ENCODE measurements at places on chromosomes 2 and 18. TPM values are rescaled to one million over a fixed set of nuclear protein-coding genes. Genes with fewer than 3 reads are reported as not detected.

GRCh38 chr2:101893681-101894381 is 97.9 kb upstream of the IL1R2 start:
- DNase-seq = no peak
- no peaks in the 10 kb centered on the region for H3K4me1 ChIP-seq
- H3K27ac ChIP-seq = no peak overlapping the region
- peaks cover 39% of the 10 kb centered on the region for H3K36me3 ChIP-seq

MAP4K3 gene
- total RNA-seq = 38.5 TPM

CCDC141 gene
- 2.0 TPM for total RNA-seq

ALPI gene
- not detected for total RNA-seq

DNA sequence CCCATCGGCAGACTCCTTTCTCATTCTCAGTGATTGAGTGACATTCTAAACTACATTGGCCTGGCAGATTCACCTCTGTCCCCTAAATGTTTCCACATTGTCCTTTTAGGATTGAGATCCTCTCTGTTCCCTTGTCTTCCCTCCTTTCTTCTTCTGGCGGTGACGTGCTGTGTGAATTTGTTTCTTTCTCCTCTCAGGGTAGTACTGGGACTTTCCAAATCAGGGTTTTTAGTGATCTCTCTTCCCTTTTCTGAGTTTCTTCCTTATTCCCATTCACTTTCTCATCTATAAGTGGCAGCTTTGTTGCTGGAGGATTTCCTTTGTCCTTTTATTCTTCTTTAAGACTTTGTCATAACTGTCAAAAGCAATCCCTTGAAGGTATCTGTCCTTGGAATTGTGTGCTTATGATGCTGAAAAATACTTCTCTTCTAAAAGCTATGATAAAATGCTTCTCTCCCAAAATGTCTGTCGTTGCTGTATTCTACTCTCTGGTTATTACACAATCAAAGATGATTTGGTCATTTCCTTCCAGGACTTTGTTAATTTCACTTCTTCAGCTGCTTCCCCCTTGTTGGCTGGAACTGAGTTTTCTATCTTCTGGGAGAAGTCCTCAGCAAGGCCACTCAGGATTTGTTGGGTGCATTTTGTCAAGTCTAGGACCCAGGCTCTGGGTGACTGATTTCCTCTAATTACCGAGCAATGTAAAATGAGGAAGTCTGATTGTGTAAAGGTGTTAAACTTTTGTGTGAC is 4.9 kb upstream of the IL1B start:
- H3K4me1 ChIP-seq = no peaks in the 10 kb centered on the region
- H3K27ac ChIP-seq = no peak overlapping the region
- no peaks in the 10 kb centered on the region for H3K36me3 ChIP-seq
- H3K4me3 ChIP-seq = no peak overlapping the region
- no peak for DNase-seq
- no peaks in the 10 kb centered on the region for H3K27me3 ChIP-seq

All from vagina (tissue), 2 donors.